ENCODE measurements at places on chromosomes 4 and X.

DNA sequence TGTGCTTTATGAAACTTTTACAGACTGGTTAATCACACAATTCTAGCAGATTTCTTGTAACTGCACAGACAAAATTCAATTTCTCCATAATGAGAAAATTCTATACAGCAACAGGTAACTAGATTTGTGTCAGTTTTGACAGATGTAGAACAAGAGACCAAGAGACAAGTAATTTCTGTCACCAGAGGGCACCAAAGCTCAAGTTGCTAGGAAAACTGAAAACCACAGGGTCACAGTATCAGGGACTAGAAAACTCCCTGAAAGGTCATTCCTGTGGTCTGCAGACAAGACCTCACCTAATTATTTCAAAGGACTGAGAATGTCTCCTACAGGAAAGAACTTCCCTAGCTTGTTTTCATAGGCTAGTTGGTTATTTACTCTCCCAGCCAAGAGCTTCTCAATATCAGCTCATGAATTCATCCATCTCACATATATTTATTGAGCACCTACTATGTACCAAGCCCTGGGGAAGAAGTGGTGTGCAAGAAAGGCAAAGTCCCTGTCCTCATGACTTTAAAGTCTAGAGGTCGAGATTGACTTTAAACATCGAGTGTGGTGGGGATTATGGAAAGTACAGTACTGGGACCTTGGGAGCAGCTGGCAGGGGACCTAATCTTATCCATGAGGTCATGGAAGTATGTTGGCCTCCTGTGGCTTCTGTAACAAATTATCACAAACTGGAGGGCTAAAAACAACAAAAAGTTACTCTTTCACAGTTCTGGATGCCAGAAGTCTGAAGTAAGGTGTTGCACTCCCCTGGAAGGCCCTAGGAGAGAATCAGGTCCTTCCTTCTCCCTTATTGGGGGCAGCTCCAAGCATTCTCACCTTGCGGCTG is 47.8 kb upstream of the SETD7 start:
- DNase-seq, result no peak

- DNase-seq, result no peak
Measured at GRCh38 chrX:134607523-134607922, 50.7 kb downstream of the PLAC1 start.

DNA sequence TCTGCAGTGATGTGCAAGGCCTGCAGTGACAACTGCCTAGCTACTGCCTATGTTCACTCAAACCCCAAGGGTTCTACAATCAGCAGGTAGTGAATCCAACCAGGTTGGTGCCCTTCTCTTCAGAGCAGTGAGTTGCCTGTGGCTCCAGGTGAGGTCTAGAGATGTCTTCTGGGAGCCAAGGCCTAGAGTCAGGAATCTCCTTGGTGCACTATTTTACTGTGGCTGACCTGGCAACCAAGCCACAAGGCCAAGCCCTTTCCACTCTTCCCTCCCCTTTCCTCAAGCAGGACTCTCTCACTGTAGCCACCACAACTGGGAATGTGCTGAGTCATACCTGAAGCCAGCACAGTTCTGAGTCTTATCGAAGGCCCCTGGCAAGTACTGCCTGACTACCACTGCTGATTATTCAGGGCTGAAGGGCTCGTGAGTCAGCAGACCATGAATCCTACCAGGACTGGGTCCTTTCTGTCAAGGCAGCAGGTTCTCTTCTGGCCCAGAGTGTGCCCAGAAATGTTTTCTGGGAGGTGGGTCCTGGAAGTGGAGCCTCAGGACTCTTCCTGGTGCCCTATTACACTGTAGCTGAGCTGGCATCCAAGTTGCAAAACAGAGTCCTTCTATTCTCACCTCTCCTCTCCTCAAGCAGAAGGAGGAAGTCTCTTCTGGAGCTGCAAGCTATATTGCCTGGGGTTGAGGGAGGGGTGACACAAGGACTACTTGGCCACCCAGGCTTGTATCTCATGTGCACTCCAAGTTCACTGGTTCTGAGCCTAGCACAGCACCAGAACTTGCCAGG is 111.6 kb downstream of the BTC start:
- DNase-seq, result no peak

DNA sequence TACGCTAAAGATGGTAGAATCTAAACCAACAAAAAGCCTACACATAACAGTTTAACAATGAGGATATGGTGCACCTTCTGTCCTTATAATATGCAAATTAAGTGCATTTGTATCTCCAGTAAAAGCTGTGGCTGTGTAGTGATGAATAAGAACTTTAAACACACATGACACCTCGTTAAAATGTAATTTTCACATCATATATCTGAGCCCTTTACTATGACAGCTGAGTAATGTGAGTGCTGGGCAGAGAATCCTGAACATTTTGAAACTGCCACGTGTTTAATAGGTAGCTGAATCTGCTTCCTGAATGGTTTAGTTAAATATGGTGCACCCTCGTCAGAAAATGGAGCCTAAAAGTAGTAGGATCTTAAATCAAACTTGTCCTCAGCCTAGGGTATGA is 540.8 kb downstream of the ADGRL3 start:
- no peak for DNase-seq

GRCh38 chr4:152539556-152540292 is 3.8 kb upstream of the FBXW7 start:
- DNase-seq, result no peak
